ENCODE measurements at places on chromosomes 5 and 9.

DNA sequence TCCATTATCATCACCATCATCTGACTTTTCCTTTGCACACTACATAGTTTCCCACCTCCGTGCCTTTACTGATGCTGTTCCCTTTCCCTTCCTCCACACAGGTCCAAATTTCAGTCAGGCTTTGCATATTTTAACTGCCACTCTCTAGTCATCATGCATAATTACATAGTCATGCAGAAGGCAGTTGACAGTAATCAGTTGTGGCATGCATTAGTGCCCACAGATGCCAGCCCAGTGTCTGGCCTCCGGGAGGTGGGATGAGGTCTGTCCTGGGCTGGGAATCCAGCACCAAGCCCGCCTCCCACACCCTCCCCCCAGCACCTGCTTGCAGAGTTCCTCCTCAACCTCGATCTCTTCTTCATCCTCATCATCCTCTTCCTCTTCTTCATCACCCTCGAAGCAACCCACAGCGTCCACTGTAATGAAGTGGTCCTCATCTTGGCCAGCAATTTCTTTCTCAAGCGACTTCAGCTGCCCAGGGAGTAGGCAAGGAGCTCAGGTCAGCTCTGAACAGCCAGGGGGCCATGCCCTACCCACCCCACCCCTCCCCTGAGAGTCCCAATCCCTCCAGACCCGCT is 8.8 kb downstream of the BBLN start:
- no peak for DNase-seq

DNA sequence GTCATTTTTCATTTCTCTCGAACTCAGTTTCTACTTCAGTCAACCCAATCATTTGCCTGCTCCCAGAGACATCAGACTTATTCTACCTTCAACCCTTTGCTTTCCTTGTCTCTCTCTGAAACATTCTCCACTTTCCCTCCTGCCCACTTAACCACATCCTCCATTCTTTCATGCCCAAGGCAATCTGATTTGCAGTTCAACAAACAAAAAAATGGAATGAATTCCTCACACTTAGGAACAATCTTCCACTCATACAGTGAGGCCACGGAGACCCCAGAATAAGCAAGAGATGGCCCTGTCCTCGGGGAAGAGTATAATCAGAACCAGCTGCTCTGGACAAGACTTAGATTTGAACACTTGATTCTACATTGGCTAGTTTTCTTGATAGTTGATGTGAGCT is 180.5 kb downstream of the RFK start:
- no peak for DNase-seq

DNA sequence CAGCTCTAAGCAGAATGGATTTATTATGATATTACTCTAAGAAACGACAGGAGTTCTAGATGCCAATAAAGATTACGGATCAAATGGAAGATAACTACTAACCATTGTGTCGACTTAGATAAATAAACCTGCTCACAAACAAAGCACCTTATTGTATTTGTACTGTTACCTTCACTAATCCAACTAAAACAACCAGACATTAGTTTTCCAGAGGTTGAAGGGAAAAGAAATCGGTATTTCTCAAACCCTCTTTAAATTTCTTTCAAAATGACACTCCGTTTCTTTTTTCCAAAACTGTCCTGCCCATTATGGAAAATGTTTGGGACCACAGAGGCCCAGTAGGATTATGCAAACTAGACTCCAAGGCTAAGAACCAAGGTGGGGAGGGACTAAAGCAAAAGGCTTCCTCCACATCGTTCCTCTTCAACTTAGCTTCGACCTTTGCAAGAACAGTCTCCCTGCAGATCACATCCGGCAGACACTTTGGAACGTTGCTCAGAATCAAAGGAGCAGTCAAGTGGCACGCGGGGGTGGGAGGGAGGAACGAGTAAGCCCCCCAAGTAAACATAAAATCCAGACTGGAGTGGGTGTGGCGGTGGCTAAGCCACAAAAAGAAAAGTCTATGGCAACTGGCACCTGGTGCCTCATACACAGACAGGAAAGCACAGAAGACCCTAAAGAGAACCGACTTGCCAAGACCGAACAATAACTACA is 2.7 kb downstream of the MLLT3 start:
- DNase-seq, result no peak

GRCh38 chr9:14440062-14440461 is 126.1 kb upstream of the NFIB start:
- DNase-seq, result no peak

GRCh38 chr5:57595523-57595991 is 112.9 kb upstream of the ACTBL2 start:
- no peak for DNase-seq

DNA sequence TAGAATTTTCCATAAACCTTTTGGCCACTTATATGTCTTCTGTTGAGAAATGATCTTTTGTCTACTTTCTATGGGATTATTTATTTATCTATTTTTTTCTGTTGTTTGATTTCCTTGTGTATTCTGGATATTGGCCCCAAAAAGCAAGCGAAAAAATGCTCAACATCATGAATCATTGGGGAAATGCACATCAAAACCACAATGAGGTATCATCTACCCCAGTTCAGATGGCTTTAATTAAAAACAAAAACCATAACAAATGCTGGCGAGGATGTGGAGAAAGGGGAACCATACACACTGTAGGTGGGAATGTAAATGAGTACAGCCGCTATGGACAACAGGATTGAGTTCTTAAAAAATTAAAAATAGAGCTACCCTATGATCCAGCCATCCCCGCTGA is 125.0 kb upstream of the LPCAT1 start:
- DNase-seq, result no peak

DNA sequence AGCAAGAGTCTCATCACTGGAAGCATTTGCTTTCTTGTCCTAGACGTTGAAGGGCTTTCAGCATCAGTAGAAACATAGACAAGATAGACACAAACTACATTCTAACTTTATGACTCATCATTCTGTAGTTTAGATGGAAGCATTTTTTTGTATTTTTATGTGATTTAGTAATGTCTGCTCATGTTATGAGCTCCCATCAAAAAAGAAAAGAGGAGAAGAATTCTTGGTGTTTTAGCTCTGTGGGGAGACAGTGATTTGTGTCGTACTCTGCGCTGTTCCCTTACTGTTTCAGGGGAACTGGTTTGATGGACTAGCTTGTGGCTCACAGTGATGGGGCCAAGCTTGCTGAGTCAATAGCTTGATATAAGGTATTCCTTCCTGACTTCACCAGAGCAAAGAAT is 159.2 kb upstream of the WWC1 start:
- DNase-seq, result no peak

GRCh38 chr5:127351418-127351817 is 60.8 kb downstream of the MEGF10 start:
- no peak for DNase-seq

DNA sequence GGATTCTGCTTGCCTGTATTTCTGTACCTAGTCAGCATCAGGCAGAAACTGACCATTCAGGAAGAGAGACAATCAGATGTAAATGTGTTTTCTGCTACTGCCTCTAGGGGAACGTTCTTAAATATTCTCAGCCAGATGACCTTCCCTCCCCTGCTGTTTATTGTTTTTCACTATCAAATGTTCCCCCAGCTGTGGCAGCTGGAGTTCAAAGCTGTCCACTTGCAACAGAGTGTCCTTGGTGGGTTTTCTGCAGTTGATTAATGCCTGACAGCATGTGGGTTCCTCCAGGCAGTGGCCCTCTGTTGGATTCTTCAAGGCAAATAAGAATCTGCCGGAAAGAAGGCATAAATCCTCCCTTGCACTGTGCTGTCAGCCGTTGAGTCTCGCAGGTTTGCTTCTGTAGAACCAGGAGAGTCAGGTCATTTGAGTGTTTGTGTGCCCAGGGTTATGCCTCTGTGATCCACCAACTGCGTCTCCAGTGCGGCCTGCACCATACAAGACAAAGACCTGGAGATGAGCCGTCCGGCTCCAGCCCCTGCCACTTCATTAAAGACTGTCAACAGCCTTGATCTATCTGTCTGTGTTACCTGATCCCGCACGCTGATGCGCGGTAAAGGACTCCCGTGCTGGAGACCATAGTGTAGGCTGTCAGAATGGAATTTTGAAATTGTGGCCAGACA is 203.4 kb downstream of the GADD45G start:
- DNase-seq, result no peak
